ENCODE measurements at places on chromosomes 2 and 18. TPM values are rescaled to one million over a fixed set of nuclear protein-coding genes. Genes with fewer than 3 reads are reported as not detected.

Gene IL1RL2
- 1.7 TPM for total RNA-seq

Gene KDSR
- 55.0 TPM for total RNA-seq

Gene BOK
- 15.3 TPM for total RNA-seq

Gene ANKRD30B
- 2.7 TPM for total RNA-seq

Gene FSIP2
- total RNA-seq: 1.6 TPM

Gene PLCL1
- total RNA-seq: 12.4 TPM

Gene SKA1
- total RNA-seq: 3.0 TPM

Gene PGAP1
- 14.7 TPM for total RNA-seq

Gene SNORC
- 0.72 TPM for total RNA-seq

Gene FRZB
- 0.18 TPM for total RNA-seq

Gene EDAR
- total RNA-seq: not detected

Gene TACR1
- total RNA-seq: 0.09 TPM

Gene CDCA7
- total RNA-seq: 6.2 TPM

Gene MC5R
- not detected for total RNA-seq

Gene FAM237A
- not detected for total RNA-seq

Gene C2orf78
- total RNA-seq: not detected

Gene DYSF
- total RNA-seq: 1.2 TPM

Gene AQP4
- total RNA-seq: not detected

Gene ID2
- total RNA-seq: 207 TPM

Gene ZNF396
- 2.0 TPM for total RNA-seq

Gene MTA3
- total RNA-seq: 27.5 TPM

Gene SERPINB3
- not detected for total RNA-seq

Gene RTKN
- 15.7 TPM for total RNA-seq
